ENCODE measurements at places on chromosomes 1 and 21. TPM values are rescaled to one million over a fixed set of nuclear protein-coding genes. Genes with fewer than 3 reads are reported as not detected.

Gene BTBD19
- total RNA-seq = 4.2 TPM

Gene ARHGAP30
- total RNA-seq = not detected

Gene ALX3
- not detected for total RNA-seq

Gene CHIT1
- not detected for total RNA-seq

Gene FRRS1
- total RNA-seq = 9.7 TPM

Gene MPL
- total RNA-seq = not detected

Gene CGN
- total RNA-seq = under 0.01 TPM

Gene FLG2
- not detected for total RNA-seq

Gene OBSCN
- 0.24 TPM for total RNA-seq

Gene KMO
- total RNA-seq = 1.3 TPM

Gene ANGPTL3
- total RNA-seq = not detected

Gene RNU1-2
- total RNA-seq = not detected

Gene PKLR
- not detected for total RNA-seq

Gene RIMS3
- 0.84 TPM for total RNA-seq

Gene VSIG8
- 0.20 TPM for total RNA-seq

Gene GJB5
- not detected for total RNA-seq

Gene HCRTR1
- not detected for total RNA-seq

Gene LPAR3
- total RNA-seq = 1.3 TPM

Gene ORC1
- total RNA-seq = 18.4 TPM

Gene PLA2G2F
- not detected for total RNA-seq

Gene L1TD1
- not detected for total RNA-seq

Gene RAB4A
- total RNA-seq = 22.5 TPM

Gene KAZN
- 0.49 TPM for total RNA-seq

Gene MMP23B
- 0.24 TPM for total RNA-seq

Gene RAB3B
- total RNA-seq = 5.6 TPM

Gene TBX19
- 0.29 TPM for total RNA-seq

Gene TLR5
- total RNA-seq = 0.20 TPM

Gene FNDC5
- total RNA-seq = 0.48 TPM

Gene C1QTNF12
- not detected for total RNA-seq

Gene SH2D2A
- total RNA-seq = 0.48 TPM

Gene CENPF
- total RNA-seq = 123 TPM

Gene LEMD1
- not detected for total RNA-seq

Gene GABRD
- 1.3 TPM for total RNA-seq

Gene KCNT2
- not detected for total RNA-seq

Gene BARHL2
- total RNA-seq = not detected

Gene WDR4
- total RNA-seq = 10.8 TPM

Gene TPTE
- 3.1 TPM for total RNA-seq

Gene RNF207
- total RNA-seq = 4.9 TPM

Gene KRTAP12-3
- not detected for total RNA-seq

Gene DNAJC6
- total RNA-seq = 5.2 TPM

Gene FAM163A
- not detected for total RNA-seq

Gene NCSTN
- 65.6 TPM for total RNA-seq

Gene RGS16
- 4.1 TPM for total RNA-seq

Gene OR2T11
- not detected for total RNA-seq

Gene TMPRSS15
- total RNA-seq = 3.6 TPM

Data from RPMI7951 (cell line).